ENCODE measurements at places on chromosomes 4 and X.

- no peak overlapping the region for H3K27ac ChIP-seq
- no peak for DNase-seq
- H3K27me3 ChIP-seq = no peaks in the 10 kb centered on the region
- no peak overlapping the region for H3K4me3 ChIP-seq
- H3K4me1 ChIP-seq = peaks cover 2% of the 10 kb centered on the region
Observed at GRCh38 chrX:72368796-72369195, 63.1 kb upstream of the CITED1 start.

DNA sequence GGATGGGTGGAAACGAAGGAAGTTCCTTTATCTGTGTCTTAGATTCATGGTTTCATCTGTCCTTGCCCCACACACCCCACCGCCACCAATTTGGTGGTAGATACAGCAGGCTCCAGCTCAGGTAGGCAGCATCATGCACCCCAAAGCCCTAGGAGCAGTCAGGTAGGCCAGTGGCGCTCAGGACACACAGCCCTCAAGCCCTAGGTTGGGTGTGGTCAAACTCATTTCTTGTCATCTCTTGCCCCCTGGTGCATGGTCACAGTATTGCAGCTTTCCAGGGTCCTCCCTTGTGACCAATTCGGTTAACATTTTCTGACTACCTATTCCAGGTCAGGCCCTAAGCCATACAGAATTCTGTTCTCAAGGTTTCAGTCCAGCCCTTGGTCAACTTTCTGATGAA is 14.5 kb upstream of the PRRG3 start:
- DNase-seq = peak; percentile 16
- peaks cover 9% of the 10 kb centered on the region for H3K27me3 ChIP-seq
- no peaks in the 10 kb centered on the region for H3K36me3 ChIP-seq
- H3K4me1 ChIP-seq = no peaks in the 10 kb centered on the region
- H3K27ac ChIP-seq = no peak overlapping the region
- H3K4me3 ChIP-seq = no peak overlapping the region

DNA sequence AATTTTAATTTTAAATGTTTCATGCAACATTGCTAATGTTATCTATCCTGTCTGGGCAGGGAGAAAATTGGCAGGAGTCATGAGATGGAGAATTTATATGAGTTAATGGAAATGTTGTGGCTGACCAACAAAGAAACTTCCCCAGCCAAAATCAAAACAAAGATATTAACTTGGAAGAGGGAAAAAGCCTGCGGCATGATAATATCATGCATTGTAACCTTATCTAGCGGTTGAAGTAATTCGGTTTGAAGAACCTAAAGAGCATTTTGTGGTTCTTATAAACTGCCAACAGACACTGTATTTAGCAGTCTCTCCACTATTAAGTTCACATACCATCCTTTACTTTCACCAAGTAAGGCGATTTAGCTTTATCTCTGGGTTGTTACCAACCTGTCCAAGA is 42.3 kb downstream of the DKK2 start:
- H3K4me1 ChIP-seq = no peaks in the 10 kb centered on the region
- DNase-seq = no peak
- no peaks in the 10 kb centered on the region for H3K27me3 ChIP-seq
- no peak overlapping the region for H3K27ac ChIP-seq
- H3K36me3 ChIP-seq = no peaks in the 10 kb centered on the region

- H3K36me3 ChIP-seq = peaks cover 68% of the 10 kb centered on the region
- DNase-seq = no peak
- H3K4me3 ChIP-seq = no peak overlapping the region
Observed at GRCh38 chrX:54560411-54560810, 30.4 kb downstream of the GNL3L start.

DNA sequence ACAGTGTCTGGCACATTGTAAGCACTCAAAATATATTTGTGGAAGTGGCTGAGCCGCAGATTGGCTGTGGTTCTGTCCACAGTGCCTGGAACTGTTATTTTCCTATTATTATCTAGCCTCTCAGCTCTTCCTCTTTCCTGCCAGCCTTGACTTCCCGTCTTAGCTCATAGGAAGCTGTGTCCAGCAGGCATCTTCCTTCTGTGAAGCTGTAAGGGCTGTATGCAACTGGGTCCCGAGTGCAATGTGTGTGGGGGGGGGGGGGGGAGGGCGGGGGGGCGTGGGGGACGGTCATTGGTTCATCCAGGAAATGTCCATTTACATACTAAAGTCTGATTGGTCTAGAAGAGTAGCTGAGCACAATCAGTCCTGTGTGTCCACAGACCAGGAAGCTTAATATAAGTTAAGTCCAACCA is 210.7 kb downstream of the PDGFRA start:
- peaks cover 11% of the 10 kb centered on the region for H3K27me3 ChIP-seq
- no peaks in the 10 kb centered on the region for H3K36me3 ChIP-seq
- no peak overlapping the region for H3K4me3 ChIP-seq
- DNase-seq = no peak
- H3K27ac ChIP-seq = no peak overlapping the region
- H3K4me1 ChIP-seq = no peaks in the 10 kb centered on the region

- DNase-seq = no peak
- H3K36me3 ChIP-seq = no peaks in the 10 kb centered on the region
- no peak within 1 kb of the TSS for H3K4me3 ChIP-seq
- H3K27ac ChIP-seq = no peak within 1 kb of the TSS
- no peaks in the 10 kb centered on the region for H3K4me1 ChIP-seq
Observed at GRCh38 chrX:45200741-45201234, at the start of gene DIPK2B. Gene DIPK2B (minus strand): TSS chrX:45200876. CDS start chrX:45200826, 50 bp downstream.

DNA sequence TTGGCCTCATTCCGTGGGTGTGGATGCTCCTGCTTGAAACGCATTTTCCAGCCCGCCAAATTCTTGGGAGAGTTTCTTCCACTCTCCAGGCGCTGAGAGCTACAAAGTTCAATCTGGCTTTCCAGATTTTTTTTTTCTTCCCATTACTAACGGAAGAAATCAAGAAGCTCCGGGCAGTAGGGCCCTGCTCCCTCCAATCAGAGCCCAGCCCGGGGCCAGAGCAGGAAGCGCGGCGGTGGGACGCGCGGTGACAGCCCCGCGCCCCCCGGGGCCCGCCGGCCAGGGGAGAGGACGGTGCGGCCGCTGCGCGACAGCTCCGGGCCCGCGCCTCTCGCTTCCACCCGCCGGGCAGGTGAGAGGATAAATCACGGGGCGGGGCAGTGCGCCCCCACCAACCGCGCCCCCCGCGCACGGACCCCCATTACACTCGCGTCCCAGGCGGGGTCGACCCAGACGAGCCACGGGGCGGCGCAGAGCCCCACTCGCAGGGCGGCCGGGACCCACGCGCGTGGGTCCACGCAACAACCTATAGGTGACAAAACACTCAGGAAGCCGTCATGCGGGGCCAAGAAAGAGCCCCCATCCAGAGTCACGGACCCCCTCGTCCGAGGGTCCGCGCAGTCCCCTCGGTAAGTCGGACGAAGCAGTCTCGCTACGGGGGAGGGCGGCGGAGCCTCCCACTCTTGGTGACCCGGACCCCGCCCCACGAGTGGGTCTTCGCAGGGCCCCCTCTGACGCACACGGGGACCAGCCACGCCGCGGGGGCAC is 868 bp downstream of the AFAP1 start:
- peaks cover 6% of the 10 kb centered on the region for H3K36me3 ChIP-seq
- H3K4me1 ChIP-seq = peaks cover 31% of the 10 kb centered on the region
- peak overlapping the region; percentile 58 for H3K27ac ChIP-seq
- peaks cover 8% of the 10 kb centered on the region for H3K27me3 ChIP-seq

Data from activated T-helper 2 cell treated with anti-CD3 and anti-CD28 coated beads, Interferon-gamma antibody, Interleukin-2, Interleukin-4, amounts not matched to agents 10 μg/mL and 5 μg/mL and 100 μg/mL, durations not matched to agents 14 hours and 24 hours and 36 hours (primary cell).